Myometrial cell (primary cell): ENCODE measurements at places on chromosomes 1 and 21. TPM values are rescaled to one million over a fixed set of nuclear protein-coding genes. Genes with fewer than 3 reads are reported as not detected.

The LMOD1 gene
- 9.8 and 11.2 TPM in 2 replicates for total RNA-seq

The MTMR11 gene
- 8.0 and 8.6 TPM in 2 replicates for total RNA-seq

The GOLT1A gene
- total RNA-seq, result not detected in 2 replicates

The S100A3 gene
- 5.8 and 15.8 TPM in 2 replicates for total RNA-seq

The ANGPTL3 gene
- total RNA-seq, result not detected in 2 replicates
